Sigmoid colon (tissue), 7 donors: ENCODE measurements at places on chromosomes 2 and 18. TPM values are rescaled to one million over a fixed set of nuclear protein-coding genes. Genes with fewer than 3 reads are reported as not detected.

DNA sequence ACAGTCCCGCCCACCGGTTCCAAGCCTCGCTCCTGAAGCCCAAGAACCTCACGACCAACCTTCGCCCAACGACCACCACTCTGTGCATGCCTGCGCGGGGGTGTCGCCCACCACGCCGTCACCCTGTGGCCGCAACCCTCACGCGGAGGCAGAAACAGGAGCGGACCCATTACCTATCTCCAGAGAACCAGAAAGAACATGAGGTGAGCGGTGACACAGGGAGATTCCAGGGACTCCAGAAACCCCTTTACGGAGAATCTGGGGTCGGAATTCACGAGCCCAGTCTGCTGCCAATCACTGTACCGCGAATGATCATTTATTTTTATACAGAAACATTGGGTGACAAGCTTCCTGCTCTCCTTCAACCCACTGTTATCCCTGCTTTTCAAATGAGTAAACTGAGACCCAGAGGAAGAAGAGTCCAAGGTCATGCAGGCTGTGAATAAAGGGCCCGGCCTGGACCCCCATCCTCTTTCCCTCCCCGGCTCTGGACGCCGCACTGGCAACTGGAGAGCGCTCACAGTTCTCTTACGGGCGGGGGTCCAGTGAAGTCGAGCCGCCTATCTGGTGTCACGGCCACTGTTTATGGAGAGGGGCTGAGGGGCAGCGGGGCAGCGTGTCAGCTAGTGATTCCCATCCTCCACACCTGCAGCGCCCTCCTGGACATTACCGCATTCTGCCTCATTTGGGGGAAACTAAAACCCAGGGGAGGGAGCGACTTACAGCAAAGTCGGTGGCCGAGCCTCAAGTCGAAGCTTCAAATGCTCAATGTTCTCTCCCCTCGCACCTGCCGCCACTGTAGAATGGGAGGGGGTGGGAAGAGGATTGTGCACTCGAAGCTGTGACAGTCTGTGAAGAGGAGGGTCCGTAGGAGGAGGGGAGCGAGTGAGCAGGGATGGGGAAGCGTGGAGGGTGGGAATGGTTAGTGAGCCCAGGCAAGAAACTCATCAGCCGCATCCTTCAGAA lies 723 bp upstream of the SLC30A3 start:
- DNase-seq: no peak

DNA sequence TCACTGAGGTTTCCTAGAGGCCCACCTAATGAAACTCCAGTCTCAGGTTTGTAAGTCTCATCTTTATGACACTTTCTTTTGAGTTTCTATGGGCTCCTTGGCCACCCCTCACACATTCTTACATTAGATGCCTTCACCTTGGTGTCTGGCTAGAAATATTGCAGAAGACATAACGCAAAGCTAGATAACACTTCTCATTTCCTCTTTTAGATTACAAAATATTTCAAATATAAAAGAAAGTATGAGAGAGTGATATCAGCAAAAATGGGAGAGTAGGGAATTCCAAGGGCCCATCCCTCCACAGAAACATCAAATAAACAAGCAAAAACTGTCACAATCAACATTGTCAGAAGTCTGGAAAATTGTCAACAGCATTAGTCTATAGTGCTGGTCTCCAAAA lies 43.3 kb upstream of the ZCCHC2 start:
- no peak for DNase-seq

DNA sequence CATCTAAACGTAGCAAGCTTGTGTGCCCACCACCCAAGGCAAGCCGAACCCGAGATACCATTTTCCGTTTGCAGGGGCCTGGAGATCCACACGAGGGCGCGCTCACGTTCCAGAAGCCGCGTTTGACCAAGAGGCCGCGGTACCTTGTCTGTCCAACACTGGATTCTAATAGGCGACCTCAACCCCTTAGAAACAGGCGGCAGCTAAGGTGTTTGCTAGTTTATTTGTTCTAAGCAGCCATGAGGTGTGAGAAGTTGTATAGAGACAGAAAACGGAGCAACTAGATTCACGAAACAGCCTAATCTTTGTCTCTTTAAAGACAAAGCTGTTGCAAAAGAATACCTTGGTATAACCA lies 4.2 kb downstream of the HOXD11 start:
- no peak for DNase-seq

DNA sequence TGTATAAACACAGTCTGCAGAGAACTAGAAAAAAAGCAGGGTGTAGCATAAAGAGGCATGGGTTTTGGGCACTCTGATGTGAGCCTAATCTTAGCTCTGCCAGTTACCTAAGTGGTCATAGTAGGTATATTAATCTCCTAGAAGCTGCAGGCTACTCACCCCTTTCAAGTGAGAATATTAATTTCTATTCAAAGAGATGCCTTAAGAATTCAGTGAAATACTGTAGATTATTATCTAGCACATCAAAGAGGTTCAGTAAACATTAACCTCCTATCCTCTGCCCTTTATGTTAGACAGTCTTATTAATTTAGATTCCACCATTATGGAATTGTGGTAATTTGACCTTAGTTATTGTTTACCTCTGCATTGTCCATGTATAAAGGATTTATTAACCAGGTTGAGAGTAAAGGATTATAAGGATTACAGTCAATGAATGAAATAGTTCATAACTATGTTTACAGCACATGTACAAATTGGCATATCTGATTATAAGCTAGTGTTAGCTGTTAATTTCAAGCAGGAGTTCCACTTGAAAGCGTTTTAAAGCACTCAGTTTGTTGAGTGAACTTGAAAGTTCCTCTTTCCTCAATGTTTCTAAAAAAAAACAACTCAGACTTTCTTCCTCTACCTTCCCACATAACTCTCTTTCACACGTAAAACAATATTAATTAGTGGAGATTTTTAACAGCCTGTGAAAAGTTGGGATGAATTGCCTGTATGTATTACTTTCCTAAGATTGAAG lies 150.6 kb upstream of the EPC2 start:
- no peak for DNase-seq

GRCh38 chr2:48906633-48907032 lies 151.1 kb upstream of the LHCGR start:
- DNase-seq: no peak

GRCh38 chr18:10139783-10140410 lies 226.1 kb downstream of the VAPA start:
- no peak for DNase-seq

DNA sequence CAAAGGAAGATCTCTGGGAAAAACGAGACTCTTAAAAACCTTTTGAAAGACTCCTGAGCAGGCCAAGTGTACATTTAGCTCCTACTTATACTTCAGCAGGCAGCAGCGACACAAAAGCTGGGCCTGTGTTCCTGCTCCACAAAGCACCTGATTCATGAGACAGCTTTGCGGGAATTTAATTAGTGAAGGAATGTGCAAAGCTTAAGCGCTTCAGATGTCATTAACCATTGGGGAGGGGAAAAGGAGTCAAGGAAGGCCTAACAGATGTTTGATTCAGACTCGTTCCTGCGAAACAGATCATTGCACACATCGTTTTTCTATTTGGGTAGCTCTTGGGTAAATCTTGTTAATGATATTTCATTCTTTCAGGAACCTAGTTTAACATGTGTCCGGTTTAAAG lies 125.9 kb downstream of the MAIP1 start:
- no peak for DNase-seq

GRCh38 chr18:75008186-75008585 lies 200.8 kb downstream of the PTGR3 start:
- no peak for DNase-seq

DNA sequence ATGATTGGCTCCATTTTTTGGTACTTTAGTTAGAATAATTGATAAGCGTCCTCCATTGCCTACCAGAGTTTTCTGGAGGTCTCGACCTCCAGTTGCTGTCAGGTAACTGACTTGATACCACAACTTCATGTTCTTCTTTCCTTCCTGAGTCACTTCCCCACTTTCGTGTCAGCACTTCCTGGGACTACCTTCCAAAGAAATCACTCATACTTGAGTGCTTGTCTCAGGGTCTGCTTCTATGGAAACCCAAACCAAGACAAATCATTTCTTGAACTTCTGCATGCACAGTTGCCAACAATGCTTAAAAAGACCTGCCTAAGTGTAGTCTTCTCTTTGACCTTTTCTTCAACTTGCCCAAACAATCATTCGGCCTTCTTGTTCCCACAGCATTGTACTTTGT lies 210.3 kb upstream of the ETAA1 start:
- no peak for DNase-seq

DNA sequence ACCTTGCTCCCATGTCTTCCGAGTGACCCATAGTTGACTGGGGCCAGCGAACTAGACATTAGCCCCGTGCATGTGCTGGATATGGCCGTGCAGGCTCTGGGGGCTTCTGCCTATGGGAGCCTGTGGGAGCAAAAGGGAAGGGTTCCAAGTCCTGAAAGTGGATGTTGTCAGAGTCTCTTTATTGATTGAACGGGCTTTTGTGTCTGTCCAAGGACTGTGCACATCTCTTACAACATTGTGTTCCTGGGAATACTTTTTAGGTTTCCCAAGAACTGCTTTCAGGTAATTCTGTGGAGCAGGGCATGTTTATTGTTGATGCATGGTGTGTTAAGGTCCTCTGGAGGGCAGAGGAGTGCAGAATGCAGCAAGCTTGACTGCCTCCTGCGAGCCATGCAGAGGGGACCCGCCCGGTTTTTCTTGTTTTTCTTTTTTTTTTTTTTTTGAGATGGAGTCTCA lies 5.0 kb downstream of the RNF144A start:
- DNase-seq: no peak

GRCh38 chr2:46751897-46752296 lies 163.7 kb downstream of the MCFD2 start:
- no peak for DNase-seq

- no peak for DNase-seq
Observed at GRCh38 chr2:18372641-18373040, 187.8 kb downstream of the RDH14 start.

DNA sequence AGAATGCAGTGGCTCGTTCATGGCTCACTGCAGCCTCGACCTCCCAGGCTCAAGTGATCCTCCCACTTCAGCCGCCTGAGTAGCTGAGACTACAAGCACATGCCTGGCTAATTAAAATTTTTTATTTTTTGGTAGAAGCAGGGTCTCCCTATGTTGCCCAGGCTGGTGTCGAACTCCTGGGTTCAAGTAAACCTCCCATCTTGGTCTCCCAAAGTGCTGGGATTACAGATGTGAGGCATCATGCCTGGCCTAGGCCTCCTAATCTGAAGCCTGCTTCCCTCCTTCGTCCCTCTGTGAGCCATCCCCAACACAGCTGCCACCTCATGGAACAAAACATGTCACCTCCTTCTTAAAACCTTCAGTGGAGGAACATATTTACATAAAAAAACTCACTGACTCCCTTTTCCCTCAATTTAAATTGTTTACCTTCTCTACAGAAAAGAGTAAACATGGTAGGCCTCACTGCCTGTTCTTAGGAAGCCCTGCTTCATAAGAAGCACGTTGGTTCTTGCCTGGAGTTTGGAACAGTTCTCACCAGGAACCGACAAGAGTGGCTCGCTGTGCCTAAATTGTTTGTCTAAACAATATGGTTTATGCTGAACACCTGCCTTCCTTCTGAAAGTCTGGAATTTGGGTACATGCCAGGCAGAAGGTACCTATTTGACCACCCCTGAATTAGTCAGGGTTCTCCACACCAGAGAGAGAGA lies 12.1 kb upstream of the RHOB start:
- DNase-seq: peak; percentile 24

- DNase-seq: no peak
Observed at GRCh38 chr18:2002604-2003003, 568.7 kb downstream of the METTL4 start.

DNA sequence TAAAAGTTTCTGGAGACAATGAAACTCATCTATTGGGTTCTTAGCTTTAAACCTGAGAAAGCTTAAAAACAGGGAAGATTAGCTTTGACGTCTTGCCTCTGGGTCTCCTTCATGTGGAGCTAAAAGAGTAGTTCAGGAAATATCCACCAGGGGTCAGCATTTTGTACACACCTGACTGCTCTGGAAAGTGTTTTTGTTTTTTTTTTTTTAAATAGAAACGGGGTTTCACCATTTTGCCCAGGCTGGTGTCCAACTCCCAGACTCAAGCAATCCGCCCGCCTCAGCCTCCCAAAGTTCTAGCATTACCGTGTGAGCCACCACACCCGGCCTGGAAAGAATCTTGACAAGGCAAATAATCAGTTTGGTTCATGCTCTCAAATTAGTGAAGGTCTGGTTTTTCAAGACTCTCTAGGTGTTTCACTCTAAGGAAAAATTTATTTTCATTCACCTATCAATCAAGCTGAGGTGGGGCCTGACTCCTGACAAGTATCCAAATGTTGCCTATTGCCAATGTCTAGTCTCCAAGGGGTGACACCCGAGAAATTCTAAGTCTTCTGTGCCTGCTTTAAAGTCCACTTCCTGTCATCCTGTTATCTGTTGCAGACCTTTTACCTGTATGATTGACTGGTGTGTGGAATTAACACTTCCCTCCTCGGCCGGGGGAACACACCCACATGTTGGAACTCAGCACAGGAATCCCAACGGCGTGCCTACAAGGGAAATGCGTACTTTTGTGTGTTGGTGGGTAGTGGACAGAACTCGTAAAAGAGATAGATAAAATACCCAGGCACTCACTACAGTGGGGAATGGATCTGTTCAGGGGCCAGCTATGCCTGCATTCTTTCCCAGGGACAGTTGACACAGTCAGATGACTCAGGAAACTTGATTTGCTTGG lies 11.3 kb downstream of the IL1RN start:
- DNase-seq: no peak

Gene COL3A1
- 29.1 TPM for polyA plus RNA-seq

Gene FAM237A
- polyA plus RNA-seq: not detected

Gene SATB2
- polyA plus RNA-seq: 34.2 TPM
